ENCODE measurements at places on chromosomes 6 and 20. TPM values are rescaled to one million over a fixed set of nuclear protein-coding genes. Genes with fewer than 3 reads are reported as not detected.
A peak's percentile ranks its signal among the peaks of the same experiment; 100 is the strongest.

The SYNDIG1 gene
- not detected for total RNA-seq

The DLGAP4 gene
- total RNA-seq: 21.4 TPM

The HFE gene
- 8.7 TPM for total RNA-seq

The FOXP4 gene
- 18.4 TPM for total RNA-seq

The C6orf58 gene
- not detected for total RNA-seq

The CLPSL2 gene
- not detected for total RNA-seq

The IRF4 gene
- not detected for total RNA-seq

- DNase-seq: no peak
Measured at GRCh38 chr6:11432091-11432490, 105.5 kb upstream of the TMEM170B start.

DNA sequence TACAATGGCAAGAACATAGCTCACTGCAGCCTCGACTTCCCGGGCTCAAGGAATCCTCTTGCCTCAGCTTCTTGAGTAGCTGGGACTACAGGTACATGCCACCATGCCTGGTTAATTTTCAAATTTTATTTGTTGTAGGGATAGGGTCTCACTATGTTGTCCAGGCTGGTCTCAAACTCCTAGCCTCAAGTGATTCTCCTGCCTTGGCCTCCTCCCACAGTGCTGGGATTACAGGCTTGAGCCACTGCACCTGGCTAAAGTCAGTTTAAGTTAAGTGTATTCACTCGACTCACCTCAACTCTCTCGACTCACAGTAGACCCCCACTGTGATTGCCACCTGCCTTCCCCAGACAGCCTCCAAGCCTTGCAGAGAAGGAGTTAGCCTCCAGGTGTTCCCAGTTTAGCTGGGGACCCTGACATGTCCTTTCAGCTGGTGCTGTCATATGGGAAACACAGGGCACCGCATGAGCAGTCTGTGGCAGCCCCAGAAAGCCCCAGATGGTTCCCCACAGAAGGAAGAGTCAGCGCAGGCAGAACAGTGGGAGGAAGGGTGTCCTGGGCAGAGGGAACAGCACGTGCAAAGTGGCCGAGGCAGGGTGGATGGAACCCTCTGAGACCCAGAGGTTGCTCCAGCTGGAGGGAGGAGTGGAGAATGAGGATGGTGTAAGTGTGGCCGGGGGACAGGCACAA, 40.4 kb downstream of the CEBPB start:
- DNase-seq: no peak

DNA sequence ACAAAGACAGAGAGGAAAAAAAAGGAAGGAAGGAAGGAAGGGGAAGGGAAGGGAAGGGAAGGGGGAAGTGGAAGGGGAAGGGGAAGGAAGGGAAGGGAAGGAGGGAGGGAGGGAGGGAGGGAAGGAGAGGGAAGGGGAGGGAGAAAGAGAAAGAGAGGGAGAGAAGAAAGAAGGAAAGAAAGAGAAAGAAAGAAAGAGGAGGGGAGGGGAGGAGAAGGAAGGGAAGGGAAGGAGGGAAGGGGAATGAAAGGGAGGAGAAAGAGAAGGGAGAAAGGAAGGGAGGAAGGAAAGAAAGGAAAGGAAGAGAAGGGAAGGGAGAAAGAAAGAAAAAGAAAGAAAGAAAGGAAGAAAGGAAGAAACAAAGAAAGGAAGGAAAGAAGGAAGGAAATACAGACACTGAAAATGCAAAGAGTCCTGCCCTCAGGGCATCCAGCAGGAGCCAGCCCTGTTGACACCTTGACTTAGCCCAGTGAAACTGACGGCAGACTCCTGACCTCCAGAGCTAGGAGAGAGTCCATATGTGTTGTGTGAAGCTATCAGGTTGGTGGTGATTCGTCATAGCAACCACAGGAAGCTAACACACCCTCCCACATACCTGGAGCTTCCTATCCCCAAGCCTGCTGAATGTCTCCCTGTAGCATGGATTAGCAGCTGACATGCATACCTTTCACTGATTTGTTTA, 58.7 kb upstream of the SULF2 start:
- peak; percentile 85 for DNase-seq
